ENCODE measurements at places on chromosomes 4 and X. TPM values are rescaled to one million over a fixed set of nuclear protein-coding genes. Genes with fewer than 3 reads are reported as not detected.

GRCh38 chr4:16764622-16765021 lies 133.8 kb downstream of the LDB2 start:
- DNase-seq = no peak

CSTF2 gene
- polyA plus RNA-seq = 23.4 TPM

- DNase-seq = no peak
Measured at GRCh38 chr4:15270201-15270600, 157.6 kb upstream of the C1QTNF7 start.

DNA sequence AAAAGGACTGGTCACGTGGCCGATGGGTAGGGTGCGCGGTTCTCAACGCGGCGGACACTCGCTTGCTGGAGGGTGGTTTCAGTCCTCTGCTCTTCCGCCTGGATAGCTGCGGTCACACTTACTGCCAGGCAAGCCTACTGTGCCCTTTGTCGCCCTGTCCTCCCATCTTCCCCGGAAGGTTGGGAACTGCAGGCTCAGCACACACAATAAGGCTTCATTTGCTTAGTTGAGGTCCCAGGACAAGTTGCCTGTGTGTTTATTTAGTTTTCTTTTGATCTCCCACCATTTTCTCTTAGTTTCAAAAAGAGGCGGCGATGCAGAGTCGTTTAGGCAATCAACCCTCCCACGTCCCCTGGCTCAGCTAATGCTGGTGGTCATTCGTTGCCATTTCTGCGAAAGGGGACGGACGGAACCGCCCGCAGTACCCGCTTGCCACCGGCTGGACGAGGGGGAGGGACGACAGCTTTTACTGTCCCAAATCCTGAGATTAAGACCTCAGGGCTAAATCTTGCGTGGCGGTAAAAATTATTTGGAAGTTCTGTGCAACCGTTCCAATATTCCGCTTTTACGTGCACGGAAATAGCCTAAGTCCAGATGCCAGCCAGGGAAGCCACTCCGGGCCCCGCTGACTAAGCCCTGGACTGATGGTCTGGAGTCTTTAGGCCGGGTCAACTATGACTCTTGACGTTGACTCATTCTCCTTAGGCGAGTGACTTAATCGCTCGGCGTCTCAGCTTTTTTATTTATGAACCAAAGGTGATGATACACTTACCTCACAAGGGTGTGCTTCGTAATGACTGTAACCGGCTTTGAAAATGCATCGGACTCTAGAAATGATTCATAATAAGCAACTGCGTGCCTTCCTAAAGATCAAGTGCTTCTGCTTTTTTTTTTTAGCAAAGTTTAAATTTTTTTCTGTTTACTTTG lies 671 bp upstream of the EIF4E start:
- no peak for DNase-seq

DNA sequence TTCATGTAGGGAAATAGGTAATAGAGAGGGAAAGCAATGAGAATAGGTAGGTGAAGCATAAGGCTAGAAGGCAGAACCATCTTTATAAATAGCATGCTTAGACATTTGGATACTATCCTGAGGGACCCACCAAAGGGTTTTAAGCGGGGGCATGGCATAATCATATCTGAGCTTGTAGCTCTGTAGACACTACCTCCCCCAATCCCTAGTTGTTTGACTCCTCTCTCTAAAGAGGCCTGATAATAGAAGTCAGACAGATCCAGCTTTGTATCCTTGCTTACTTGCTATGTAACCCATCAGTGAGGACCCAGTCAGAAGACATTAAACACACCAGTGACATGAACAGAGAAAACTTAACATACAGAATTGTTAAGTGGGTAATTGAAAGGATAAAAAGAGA lies 58.7 kb downstream of the SCFD2 start:
- DNase-seq = no peak

YTHDC1 gene
- polyA plus RNA-seq = 235 TPM

AVPR2 gene
- 0.73 TPM for polyA plus RNA-seq

CXCL13 gene
- 0.22 TPM for polyA plus RNA-seq

DNA sequence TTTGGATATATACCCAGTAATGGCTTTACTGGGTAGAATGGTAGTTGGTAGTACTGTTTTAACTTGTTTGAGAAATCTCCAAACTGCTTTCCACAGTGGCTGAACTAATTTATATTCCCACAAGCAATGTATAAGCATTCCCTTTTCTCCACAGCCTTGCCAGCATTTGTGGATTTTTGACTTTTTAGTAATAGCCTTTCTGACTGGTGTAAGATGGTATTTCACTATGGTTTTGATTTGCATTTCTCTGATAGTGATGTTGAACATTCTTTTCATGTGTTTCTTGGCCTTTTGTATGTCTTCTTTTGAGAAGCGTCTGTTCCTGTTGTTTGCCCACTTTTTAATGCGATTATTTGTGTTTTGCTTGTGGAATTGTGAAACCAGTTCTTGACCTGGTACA lies 290.5 kb downstream of the BMPR1B start:
- no peak for DNase-seq

- no peak for DNase-seq
Measured at GRCh38 chrX:56231537-56232090, 542 bp upstream of the KLF8 start.

- DNase-seq = no peak
Measured at GRCh38 chr4:48493452-48494100, 3.5 kb downstream of the ZAR1 start.

KIAA0232 gene
- 36.4 TPM for polyA plus RNA-seq

LRIT3 gene
- polyA plus RNA-seq = 0.59 TPM

- no peak for DNase-seq
Measured at GRCh38 chr4:100466501-100466900, 51.3 kb downstream of the EMCN start.

GRCh38 chrX:132146456-132146855 lies 18.6 kb upstream of the FRMD7 start:
- no peak for DNase-seq

Data from right lung (tissue), 10 donors.